ENCODE measurements at places on chromosomes 4 and X. TPM values are rescaled to one million over a fixed set of nuclear protein-coding genes. Genes with fewer than 3 reads are reported as not detected.

The ATG4A gene
- 10.3 TPM for total RNA-seq

The NAT8L gene
- total RNA-seq, result not detected

The CYBB gene
- 4.3 TPM for total RNA-seq

The SERPINA7 gene
- not detected for total RNA-seq

The CT45A2 gene
- not detected for total RNA-seq

Measured in activated naive CD8-positive, alpha-beta T cell treated with anti-CD3 and anti-CD28 coated beads, Interleukin-2, amount 10 ng/mL, durations not matched to agents 7 days and 5 days (primary cell).